ENCODE measurements at places on chromosomes 2 and 18. TPM values are rescaled to one million over a fixed set of nuclear protein-coding genes. Genes with fewer than 3 reads are reported as not detected.

MOGAT1 gene
- polyA plus RNA-seq: not detected

ANKRD30B gene
- not detected for polyA plus RNA-seq

RNU2-63P gene
- not detected for polyA plus RNA-seq

VSNL1 gene
- 13.8 TPM for polyA plus RNA-seq

- peak; percentile 49 for DNase-seq
These were observed 99.7 kb downstream of the MEP1B start for GRCh38 chr18:32289483-32290075.

- DNase-seq: no peak
These were observed 112.6 kb downstream of the GAREM1 start for GRCh38 chr18:32358075-32358474.

GRCh38 chr2:88071365-88071764 lies 3.7 kb downstream of the SMYD1 start:
- DNase-seq: no peak

DNA sequence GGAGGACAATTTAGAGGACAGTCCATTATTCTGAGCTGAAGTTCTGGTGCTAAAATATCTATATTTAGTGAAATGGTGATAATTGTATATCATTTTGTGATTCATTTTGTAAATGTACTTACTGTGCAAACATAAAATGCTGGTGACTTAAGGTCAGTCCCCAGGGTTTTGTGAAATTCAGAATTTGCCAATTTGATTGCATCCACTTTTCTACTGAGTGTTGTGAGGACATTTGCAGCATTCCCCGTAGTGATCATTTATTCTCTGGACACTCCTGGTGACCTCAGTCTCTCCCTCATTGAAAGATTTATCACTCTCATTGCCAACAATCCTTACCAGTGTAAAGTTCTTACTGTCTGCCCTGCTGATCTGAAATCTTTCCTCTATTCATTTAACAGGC lies 98.2 kb downstream of the SOCS6 start:
- no peak for DNase-seq

- no peak for DNase-seq
These were observed 21.3 kb downstream of the WDSUB1 start for GRCh38 chr2:159265171-159265576.

- no peak for DNase-seq
These were observed 118.7 kb downstream of the VAPA start for GRCh38 chr18:10032331-10033015.

DNA sequence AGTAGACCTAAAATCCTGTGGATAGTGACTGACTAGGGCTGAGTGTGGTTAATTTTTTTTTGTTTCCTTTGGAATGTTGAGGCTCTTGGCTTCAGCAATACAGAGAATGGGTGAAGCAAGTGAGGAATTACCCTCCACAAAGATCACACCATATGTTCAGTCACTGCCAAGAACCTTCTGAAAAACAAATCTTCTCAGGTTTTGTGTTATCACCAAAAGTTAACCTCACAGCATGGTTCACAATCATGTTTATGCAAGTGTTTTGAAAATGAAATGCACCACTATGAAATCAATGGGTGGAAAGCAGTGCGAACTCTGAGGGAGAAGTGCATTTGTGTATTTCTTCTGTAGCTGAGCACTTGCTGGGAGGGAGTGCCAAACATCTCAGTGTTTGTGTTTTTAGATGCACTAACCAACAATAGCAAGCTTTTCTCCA lies 44.4 kb downstream of the SPATS2L start:
- DNase-seq: no peak

Measured in right lung (tissue), 10 donors.